Activated gamma-delta T cell treated with anti-CD3 and anti-CD28 coated beads, Interleukin-2, amount 50 U/mL, for 16 hours (primary cell): ENCODE measurements at places on chromosomes 1 and 21.

- peak; percentile 30 for DNase-seq
These were observed 5.8 kb downstream of the VWA1 start for GRCh38 chr1:1441002-1441888.

DNA sequence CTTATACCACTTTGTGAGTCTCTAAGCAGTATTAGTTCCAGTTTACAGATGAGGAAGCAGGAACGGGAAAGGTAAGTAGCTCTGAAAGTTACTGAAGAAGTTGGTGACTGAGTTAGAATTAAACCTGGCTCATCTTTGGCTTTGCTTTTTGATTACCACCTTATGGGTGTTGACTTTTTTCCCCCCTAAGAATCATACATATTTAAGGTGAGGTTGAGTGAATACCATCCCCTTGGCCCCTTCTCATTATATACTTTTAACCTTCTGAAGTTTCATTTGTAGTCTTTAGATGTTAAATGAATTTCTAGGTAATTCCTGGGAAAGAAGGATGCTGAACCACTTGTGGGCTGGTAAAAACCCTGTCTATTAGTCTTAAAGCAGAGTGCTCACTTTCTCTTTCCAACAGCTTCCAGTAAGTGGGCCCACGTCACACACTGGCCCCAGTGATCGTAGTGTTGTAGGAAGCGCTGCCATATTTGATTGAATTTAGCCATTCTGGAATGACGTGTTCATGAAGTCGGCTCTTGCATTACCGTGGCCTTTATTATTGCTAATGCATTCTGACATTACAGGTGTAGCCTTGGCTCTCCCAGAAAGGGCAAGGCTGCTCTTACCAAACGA lies 46.9 kb downstream of the PEX14 start:
- DNase-seq = no peak

GRCh38 chr1:5150191-5150590 lies 495.8 kb downstream of the AJAP1 start:
- DNase-seq = no peak

DNA sequence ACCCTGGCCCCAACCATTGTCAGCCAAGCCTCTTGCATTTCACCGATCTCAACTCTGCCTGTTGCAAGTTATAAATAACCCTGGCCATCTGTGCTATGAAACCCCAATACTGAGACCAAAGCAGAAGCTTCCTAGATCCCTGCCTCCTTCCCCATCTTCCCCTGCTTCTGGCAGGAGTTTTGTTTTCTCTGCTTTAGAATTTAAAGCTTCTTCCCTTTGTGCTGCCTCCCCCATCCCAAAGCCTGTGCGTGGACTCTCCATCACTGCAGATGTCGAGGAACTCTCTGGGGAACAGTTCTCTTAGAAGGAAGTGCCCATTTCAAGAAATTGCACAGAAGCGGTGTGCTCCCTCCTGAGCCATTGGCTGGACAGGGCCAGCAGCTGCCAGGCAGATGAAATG lies 17.4 kb upstream of the MYOG start:
- no peak for DNase-seq

- no peak for DNase-seq
These were observed 19.4 kb upstream of the KCNE1 start for GRCh38 chr21:34531399-34531798.

DNA sequence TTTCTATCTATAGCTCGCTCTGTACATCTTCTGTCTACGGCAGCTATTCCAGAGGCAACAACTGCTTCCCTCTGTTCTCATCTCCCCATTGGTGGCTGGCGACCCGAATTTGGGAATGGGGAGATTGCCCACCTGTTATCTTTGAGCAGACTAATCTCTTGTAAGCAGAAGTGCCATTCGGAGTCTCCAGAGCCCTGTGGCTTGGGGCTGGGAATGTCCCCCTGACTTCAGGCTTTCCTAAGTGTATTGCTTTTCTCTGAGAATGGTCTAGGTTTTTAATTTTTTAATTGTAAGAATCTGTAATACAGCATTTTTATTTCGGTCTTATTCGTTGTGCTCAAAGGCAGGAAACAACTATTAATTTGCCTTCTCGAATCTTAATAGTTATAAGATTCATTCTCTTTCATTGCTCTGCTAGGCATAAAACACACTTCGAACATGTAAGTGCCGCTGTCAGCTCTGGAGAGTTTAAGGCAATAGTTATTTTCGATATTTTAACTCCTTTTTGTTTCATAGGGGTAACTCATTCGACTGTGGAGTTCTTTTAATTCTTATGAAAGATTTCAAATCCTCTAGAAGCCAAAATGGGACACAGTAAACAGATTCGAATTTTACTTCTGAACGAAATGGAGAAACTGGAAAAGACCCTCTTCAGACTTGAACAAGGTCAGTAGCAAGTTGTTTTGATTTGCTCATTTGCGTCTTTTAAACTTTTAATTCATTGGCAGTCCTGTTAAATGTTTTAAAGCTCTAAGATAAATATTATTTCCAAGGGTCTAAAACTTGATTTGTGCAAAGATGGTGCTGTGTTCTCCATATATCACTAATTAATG lies 514 bp downstream of the AGL start:
- DNase-seq = no peak

DNA sequence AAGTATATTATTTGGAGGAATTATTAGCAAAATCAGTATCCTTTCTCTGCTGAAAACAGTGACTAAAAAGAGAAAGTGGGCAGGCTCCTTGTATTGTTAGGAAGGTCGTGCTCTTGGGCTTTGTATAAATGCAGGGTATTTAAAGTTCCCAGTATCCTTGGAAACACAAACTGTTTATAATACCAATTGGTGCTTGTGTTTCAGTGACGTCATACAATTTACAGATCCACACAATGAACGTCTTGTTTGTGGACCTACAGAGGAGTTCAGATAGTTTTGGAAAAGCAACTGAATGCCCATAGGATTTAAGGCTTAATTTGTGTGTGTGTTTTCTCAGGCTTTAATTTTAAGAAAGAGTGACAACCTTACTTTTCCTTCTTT lies 168.2 kb downstream of the RASAL2 start:
- no peak for DNase-seq

DNA sequence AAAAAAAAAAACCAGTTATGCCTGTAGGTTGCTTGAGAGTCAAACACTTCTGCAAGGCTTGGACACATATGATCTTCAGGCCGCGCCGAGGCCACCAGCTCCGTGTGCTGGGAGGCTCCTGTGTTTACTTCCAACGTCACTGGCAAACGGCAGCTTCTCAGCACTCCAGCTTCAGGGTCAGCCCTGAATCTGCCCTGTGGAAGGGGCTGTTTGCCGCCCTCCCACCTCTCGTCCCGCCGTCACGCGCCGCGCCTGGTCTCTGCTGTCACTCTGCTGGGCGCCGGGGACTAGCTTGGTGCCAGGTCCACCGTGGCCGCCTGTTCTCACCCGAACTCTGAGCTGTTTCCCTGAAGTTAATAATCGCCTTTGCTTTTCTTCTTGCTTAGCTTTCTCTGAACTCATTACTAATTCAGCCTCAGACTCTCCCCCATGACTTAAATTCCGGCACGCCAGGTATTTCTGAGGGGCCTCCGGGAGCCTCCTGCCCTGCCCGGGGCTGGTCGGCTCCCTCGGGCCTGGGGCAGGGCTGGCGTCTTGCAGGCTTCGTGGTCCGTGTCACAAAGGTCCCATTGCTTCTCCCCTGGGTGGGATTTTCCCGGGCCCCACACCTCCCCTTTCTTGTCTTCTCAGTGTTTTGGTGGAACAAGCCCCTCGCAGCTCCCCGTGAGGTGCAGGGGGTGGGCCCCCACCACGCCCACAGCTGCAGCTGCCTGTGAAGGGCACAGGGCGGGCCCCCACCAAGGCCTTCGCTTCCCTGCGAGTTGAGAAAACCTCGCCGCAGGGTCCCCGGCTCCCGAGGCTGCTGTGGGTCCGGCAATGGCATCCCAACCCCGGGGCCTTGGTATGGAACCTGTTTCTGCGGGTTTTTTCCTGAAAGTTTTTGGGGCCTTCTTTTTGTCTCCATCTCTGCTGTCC lies 14.6 kb upstream of the C1orf159 start:
- no peak for DNase-seq
